ENCODE measurements at places on chromosomes 4 and X.

- no peak for DNase-seq
These were observed 67.9 kb downstream of the NHS start for GRCh38 chrX:17442898-17443297.

DNA sequence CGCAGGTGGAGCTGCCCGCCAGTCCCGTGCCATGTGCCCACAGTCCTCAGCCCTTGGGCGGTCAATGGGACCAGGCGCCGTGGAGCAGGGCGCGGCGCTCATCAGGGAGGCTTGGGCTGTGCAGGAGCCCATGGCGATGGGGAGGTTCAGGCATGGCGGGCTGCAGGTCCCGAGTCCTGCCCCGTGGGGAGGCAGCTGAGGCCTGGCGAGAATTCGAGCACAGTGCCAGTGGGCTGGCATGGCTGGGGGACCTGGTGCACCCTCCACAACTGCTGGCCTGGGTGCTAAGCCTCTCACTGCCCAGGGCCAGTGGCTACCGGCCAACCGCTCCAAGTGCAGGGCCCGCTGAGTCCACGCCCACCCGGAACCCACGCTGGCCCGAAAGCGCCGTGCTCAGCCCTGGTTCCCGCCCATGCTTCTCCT lies 646.5 kb downstream of the GABRG1 start:
- no peak for DNase-seq

DNA sequence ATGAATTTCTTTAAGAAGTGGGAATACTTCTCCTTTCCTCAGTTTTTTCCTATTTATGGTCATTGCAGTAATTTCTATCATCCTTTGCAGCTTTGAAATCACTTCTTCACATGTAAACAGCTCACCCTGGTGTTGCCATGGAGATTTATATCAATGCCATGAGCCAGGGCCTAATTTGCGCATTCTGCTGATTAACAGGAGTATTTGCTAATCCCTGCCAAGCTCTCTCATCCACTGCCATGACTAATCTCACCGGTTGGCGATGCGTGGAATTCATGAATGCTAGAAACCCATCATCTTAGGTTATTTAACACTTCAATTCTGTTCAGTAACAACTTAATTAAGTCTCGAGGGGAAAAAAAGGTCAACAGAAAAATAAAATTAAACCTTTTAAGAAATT lies 11.8 kb upstream of the FGF13 start:
- no peak for DNase-seq

- no peak for DNase-seq
These were observed 33.8 kb upstream of the ARMCX2 start for GRCh38 chrX:101693476-101693875.

GRCh38 chr4:169664615-169665014 lies 44.2 kb downstream of the CLCN3 start:
- no peak for DNase-seq

GRCh38 chr4:79652232-79652631 lies 244.2 kb upstream of the GK2 start:
- DNase-seq, result no peak

GRCh38 chr4:34236118-34236517 lies 2008.2 kb downstream of the ARAP2 start:
- DNase-seq, result no peak

Data from activated CD4-positive, CD25-positive, alpha-beta regulatory T cell treated with anti-CD3 and anti-CD28 coated beads, Interleukin-2, amount 50 U/mL, for 72 hours (primary cell).